ENCODE measurements at places on chromosomes 16 and 17.

- DNase-seq = no peak
These were observed 808.3 kb upstream of the EEF2KMT start for GRCh38 chr16:5905935-5906334.

DNA sequence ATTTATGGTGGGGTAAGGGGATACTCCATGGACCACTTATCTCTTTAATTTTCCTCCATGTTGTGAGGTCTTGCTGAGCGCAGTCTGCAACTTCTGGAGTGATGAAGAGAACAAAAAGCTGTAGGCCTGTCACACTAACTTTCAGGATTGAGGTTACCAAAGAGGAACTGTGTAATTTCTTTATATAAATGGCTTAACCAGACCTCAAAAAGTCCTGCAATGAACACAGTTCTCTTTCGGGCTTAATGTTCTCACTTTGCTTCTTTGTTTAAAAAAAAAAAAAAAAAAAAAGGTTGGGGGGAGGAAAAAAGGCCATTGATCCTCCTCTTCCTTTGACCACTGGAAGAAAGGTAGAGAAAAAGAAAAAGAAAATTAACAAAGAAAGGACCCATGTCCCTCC lies 86.8 kb upstream of the SOX9 start:
- DNase-seq = no peak

DNA sequence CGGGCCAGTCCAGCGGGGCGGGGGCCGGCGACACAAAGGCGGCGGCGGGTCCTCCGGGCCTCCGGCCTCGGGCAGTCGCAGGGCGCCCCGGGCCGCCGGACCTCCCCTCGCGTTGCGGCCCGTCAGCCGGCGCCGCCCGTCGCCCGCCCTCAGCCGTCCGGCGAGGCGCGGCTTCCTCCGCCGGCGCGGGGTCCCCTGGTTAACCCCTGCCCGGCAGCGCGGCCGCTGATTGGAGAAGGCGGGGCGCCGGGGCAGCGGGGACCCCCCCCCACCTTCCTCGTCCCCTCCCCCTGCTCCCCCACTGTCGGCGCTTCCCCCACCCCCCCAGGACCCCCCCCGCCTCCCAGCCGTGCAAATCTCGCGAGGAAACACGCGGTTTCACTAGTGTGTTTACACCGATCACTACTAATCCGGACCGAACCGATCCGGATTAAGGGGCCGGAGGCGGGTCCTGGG lies at the start of gene TLK2:
TSS of gene TLK2 (plus strand) at position 402 of the 456 bp plus-strand sequence. CDS start 2,301 bp downstream, outside the sequence.
- DNase-seq = peak; percentile 81

DNA sequence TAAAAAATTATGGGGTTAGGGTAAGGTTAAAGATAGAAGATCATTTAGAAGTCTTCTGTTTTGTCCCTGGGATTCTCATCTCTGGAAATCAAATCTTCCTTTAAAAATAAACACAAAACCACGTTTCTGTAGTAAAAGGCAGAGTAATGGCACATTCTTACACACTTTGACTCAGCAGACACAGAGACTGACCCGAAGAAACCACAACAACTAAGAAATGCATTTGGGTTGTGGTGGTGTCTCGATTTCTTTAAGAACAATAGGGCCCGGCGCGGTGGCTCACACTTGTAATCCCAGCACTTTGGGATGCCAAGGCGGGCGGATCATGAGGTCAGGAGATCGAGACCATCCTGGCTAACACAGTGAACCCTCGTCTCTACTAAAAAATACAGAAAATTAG lies 54.9 kb upstream of the MYH10 start:
- DNase-seq = no peak

- peak; percentile 66 for DNase-seq
These were observed 46.6 kb upstream of the NUDT7 start for GRCh38 chr16:77675464-77676324.

DNA sequence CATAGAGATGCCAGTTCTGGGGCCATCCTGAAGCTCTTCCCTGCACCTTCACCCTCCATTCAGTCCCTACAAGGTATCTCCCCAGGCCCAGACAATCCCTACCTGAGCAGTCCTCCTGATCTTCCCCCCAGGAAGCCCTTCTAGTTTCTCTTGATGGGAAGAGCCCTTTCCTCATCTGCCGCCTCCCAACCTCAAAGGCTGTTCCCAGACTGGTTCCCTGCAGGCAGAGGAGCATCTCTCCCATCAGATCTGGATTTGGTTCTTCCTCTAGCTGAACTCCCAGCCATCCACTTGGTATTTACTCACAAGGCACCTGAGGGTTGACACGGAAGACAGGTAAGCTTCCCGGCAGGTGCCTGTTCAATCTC lies 24.6 kb upstream of the PHB1 start:
- DNase-seq = no peak

DNA sequence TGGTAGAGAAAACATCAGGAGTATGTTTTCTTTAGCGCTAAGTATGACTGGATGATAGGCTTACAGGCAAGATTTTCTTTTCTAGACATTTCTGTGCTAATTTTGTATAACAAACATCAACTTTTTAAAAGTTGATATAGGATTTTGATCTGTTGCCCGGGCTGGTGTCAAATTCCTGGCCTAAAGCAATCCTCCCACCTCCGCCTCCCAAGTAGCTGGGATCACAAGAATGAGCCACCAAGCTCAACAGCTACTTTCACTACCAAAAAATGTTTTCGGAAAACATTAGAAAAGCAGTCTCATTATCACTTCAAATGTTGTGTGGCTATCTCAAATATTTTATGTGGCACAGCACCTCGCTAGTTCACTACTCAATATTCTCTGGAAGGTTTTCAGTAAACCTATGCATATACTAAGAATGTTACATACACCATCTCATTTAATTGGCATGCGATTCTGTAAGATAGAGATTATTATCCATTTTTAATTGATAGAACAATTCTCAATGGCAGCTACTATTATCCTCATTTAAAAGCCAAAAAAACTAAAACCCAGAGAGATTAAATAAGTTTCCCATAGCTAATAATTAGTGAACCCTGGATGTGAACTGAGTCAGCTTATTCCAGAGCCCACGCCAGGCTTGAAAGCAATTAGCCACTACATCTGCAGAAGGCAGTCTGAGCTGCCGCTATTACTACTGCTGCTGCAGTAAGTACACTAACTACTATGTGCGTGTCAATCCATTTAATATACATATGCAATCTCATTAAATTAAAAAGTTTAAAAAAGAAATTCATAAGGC lies 41.7 kb downstream of the CREBBP start:
- no peak for DNase-seq

DNA sequence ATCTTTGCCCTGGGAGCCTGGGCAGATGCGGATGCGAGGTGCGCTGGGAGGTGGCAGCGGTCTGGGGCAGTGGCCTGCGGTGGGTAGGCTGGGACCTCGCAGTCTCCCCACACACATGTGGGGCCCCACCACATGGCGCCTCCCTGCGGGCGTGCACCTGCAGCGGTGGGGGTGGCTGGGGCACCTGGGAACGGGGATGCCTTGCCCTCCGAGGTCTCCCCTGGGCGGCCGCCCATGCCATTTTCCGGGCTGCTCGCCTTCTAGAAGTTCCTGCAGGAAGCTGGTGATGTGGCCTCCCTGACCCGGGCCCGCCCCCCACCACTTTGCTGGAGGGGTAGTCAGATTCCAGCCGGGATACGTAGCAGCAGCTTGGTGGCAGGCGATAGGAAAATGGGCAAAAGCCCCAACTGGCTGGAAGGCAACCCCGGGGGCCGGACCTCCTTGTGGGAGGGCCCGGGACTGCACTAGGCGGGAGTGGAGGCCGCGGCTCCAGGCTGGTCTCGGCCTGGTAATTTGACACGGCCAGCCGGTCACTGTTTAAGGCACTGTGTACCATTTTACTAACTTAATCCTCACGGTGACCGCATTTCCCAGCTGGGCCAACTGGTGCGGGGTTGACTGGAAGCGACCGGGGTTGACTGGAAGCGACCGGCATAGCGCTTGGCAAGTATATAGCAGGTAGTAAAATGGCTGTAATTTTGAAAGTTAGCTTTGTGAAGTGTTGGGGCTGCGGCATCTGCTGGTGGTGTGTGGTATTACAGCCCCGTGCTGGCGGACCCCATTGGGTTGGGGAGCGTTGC lies 38.5 kb downstream of the IGF2BP1 start:
- peak; percentile 22 for DNase-seq

DNA sequence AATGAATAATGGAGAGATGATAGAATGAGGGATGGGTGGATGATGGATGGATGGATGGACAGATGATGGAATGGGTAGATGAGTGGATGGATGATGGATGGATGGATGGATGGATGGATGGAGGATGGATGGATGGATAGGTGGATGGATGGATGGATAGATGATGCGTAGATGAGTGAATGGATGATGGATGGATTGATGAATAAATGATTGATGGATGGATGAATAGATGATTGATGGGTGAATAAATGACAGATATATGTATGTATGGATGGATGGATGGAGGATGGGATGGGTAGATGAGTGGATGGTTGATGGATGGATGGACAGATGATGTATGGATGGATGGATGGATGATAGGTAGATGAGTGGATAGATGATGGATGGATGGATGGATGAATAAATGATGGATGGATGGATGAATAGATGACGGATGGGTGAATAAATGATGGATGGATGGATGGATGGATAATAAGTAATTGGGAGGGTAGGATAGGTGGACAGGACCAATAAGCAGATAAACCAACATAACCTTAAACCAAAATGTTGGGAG lies 7.9 kb downstream of the TRPV3 start:
- DNase-seq = no peak
